Stimulated activated CD4-positive, alpha-beta T cell treated with anti-CD3 and anti-CD28 coated beads, Interleukin-1b, Interleukin-23, amount 100 ng/mL, for 48 hours (primary cell): ENCODE measurements at places on chromosomes 7 and 10.

DNA sequence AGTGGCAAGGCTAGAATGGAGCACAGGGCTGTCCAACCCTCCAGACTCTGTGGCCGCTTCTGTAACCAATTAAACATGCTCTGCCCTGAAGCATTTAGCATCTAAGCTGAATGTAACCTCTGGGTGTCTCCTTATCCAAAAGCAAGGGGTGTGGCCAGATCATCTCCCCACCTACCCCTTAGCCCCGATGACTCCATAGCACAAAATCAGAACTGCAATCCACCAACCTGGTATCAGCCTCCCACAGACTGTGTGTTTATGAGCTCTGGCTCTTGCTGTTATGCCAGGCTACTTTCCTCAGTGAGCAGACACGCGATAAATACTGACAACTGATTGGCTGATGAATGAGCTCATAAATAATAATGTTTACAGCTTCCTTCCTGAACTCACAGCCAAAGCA lies 3.2 kb downstream of the FRMD4A start:
- no peak for DNase-seq

GRCh38 chr10:49508249-49508648 lies 30.7 kb downstream of the ERCC6 start:
- no peak for DNase-seq

DNA sequence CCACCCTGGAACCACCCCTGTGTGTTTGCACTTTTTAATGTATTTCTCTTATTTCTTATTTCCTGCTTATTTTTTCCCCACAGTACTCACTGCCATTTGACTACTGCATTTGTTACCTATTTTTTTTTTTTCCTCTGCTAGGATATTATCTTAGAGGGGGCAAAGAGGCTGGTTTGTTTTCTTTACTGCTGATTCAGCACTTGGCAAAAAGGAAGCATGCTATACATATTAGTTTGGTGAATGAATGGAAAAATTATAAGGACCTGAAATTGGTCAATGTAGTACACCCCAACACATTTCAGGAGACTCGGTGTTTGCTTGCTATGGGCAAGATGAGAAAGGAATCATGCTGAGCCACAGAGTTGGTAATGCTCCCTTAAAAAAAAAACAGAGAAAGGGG lies 193.5 kb downstream of the SORCS3 start:
- no peak for DNase-seq

DNA sequence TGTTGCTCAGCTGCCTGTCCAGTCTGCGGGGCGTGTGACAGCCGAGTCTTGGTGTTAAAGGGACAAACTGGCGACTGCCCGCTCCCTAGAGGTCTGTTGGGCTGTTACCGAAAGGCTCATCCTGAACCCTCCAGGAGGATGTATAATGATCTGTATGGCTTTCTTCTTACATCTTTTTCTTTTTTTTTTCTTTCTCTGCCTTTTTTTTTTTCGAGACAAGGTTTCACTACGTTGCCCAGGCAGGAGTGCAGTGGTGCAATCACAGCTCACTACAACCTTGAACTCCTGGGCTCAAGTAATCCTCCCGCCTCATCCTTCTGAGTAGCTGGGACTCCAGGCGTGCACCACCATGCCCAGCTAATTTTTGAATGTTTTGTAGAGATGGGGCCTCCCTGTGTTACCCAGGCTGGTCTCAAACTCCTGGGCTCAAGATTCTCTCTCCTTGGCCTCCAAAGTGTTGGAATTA lies 857 bp downstream of the INTS15 start:
- no peak for DNase-seq

DNA sequence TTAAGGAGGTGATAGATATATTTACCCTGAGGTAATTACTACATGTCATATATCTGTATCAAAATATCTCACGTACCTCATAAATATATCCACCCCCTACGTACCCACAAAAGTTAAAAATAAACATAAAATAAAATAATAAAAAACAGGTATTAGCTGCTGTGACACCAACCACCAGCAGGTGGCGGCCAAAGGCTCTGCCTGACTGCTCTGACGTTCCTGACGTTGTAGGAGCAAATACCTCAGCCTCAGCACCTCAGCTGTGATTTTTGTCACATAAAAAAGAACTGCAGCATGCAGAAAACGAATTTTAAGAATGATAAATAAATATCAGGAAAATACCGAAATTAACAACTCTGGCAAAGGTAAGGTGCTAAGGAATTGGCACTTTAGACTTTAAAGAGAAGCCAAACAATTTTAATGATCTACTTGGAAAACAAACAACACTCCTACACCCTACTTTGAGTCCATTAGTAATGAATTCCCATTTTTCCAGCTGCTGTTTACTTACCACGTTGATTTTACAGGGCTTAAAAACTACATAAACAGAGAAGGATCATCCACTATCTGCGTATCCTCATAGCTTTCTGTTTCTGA lies 125.4 kb upstream of the TARP start:
- DNase-seq: peak; percentile 31

- no peak for DNase-seq
Measured at GRCh38 chr7:151312831-151313809, 28.5 kb upstream of the NUB1 start.

DNA sequence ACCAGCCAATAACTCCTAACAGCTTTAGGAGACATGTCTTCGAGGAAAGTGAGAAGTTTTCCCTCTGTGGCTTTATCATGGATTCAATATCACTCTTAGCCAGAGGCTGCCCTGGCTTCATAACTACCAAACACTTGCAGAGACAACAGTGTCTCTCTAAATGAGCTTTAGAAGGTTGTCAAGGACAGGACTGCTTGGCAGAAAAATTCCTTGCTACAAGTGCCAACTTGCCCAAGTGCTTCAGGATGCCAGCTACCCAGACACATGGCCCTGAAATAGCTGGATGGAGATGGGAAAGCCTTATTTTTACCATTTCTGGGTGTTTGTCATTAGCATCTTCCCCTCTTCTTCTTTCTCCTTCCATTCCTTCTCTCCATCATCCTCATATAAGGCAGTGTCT lies 137.1 kb upstream of the MDFIC start:
- DNase-seq: no peak

DNA sequence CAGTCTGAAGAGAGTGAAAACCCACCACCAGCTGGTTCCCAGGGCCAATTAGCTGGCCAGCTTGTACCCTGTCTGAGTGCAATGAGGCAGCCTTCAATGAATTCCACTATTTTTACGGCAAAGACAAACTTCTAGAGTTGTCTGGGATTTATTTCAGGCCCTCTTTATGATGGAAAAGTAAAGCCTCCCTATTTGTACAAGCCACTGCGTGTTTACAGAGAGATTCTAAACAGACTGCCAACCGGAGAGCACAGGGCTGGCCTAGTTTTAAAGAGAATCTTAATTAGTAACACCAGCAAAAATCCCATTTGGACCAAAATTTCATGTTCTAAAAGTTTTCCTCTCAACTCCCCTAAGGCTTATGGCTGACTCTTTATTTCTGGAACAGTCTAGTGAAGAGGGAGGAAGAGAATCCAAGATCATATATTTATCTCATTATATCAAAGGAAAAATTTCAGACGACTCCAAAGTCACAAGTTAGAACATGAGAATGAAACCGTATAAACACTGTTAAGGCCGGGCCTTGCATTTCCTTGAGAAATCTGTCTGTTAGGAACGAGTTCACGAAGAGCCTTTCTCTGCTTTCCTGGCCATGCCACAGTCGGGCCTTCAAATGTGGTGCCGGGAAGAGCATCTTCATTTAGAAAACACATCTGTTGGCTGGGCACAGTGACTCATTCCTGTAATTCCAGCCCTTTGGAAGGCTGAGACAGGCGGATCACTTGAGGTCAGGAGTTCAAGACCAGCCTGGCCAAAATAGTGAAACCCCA lies 724.6 kb upstream of the NRP1 start:
- no peak for DNase-seq

GRCh38 chr10:52965938-52966401 lies 193.4 kb upstream of the MBL2 start:
- no peak for DNase-seq
